ENCODE measurements at places on chromosomes 1 and 21.
A peak's percentile ranks its signal among the peaks of the same experiment; 100 is the strongest.

- DNase-seq: no peak
These were observed 73.4 kb downstream of the CEP350 start for GRCh38 chr1:180027949-180028445.

DNA sequence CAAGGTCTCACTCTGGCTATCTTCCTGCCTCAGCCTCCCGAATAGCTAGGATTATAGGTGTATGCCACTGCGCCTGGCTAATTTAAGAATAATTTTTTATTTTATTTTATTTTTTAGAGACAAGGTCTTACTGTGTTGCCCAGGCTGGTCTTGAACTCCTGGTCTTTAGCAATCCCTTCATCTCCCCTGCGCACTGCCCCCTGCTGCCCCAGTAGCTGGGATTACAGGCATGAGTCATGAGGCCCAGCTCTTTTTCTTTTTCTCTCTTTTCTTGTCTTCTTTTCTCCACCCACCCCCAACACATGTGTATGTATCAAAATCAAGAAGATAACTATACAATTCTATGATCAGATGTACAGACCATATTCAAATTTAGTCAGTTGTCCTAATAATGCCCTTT lies 87.2 kb downstream of the PEX14 start:
- no peak for DNase-seq

- DNase-seq: no peak
These were observed 120.6 kb downstream of the MAB21L3 start for GRCh38 chr1:116231752-116232151.

GRCh38 chr21:45516071-45516670 lies 26.1 kb downstream of the SLC19A1 start:
- DNase-seq: no peak

DNA sequence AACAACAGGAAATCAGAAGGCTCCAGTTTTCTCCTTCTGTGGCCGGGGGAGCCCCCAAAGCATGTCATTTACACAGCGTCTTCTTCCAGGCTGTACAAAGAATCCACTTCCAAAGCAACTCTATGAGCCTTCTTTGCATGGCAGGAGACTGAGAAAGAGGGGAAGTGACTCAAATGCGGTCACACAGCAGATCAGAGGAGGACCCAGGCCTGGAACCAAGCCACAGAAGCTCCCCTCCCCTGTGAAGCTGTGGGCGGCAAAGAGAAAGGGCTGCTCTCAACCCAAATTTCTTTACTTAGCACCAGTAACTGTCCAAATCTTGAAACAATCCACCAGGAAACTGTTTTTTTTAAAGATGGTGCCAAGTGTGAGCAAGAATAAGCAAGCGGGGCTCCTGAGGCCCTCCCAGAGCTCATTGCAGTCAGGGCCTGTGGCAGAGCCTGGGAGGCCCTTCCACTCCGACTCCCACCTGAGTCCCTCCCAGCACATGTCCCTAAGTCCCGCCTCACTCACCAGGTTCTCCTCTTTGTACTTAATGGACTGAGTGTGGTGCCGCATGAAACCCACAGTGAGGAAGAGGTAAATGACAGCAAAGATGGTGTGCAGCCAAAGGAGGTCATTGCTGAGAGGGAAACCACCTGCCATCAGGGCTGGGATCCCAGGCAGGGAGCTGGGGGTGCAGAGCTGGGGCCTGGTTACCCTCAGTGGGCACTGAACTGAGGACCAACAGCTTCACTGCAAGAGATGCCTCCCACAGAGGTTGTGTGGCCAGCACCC lies 15.9 kb downstream of the TMEM63A start:
- DNase-seq: peak; percentile 44

GRCh38 chr1:116933606-116934515 lies 24.1 kb downstream of the PTGFRN start:
- DNase-seq: no peak

- no peak for DNase-seq
These were observed 20.4 kb upstream of the KIF14 start for GRCh38 chr1:200640963-200641401.

DNA sequence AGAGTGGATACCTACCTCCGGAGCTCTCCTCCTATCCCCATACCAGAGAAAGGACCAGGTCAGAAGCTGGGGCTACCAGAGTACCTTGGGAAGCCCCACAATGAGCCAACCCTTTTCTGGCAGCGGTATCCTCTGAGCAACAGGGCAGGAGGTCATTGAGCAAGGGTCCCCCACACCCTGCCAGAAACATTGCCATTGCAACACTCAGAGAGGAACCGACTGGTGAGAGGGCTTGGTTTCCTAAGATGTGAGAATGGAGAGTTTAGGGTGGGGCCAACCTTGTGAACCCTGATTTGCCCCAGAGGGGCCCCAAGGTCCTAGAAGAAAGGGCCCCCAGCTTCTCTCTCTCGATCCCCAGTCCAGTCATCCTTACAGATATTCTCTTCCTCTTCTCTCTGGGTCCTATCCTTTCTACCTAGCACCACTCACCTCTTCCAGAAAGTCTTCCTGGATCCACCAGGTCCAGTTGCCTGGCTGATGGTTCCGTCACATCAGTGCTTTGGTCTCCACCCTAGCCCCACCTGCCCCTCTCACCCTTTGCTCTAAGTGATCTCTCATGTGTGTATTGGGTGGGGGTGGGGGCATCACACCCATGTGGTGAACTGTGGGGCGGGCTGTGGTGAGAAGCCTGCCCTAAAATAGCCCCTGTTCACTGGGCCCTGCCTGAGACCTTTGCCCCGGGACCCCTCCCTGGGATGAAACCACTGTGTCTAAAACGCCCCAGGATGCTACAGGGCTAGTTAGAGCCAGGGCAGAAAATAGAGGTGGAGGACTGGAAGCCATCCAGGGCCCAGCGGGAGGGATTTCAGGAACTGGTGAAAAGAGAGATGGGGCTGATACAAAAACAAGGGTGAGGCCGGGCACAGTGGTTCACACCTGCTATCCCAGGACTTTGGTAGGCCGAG lies 8.7 kb downstream of the FGR start:
- no peak for DNase-seq

GRCh38 chr1:85490270-85490985 lies 25.5 kb upstream of the DDAH1 start:
- no peak for DNase-seq

DNA sequence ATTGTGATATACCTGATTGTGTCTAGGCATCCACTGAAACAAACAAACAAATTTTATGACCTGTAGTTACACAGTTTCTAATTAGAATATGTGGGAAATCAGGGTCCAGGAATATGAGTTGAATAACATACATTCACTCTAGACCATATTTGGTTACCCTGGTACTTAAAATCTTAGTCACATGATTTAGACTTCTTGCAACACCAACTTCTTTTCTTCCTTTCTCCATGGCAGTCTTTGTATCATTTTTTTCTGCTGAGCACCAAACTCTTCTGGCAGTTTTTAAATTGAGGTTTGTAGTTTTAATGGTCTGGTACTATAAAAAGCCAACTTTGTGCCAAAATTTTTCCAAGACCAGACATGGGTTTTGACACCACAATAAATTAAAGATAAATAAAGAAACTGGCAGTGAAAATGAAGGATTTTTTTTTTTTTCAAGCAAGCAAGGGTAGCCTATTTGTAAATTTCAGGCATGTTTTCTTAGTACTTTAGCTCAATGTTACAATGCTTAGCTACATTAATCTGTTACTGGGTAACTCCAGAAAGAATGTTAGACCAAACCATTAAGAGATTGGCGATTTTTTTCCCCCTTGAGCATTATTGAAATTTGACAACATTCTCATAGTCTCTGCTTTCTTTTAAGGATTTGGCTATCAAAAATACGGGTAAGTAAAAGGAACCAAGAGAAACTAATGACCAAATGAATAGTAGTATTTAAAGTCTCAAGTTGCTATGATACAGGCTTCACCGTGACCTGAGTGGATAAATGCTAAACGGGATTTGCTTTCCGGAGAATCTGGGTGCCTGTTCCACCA lies 108.5 kb downstream of the NFIA start:
- no peak for DNase-seq

DNA sequence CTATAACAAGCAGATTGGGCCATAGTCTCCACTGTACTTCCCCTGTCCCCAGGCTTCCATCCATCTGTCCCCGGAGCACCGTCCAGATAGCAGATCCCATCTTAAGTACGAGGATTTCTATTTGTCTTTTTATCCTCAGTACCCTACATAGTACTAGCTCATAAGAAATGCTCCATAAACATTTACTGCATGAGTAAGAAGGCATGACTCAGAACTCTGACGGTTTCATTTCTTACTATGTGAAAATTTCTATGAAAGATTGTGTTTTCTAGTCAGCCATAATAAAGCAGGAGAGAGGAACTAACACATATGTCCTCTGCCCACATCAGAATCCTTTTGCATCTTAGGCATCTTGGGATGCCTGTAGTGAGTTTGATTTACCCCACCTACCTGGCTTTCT lies 49.5 kb downstream of the CHD1L start:
- DNase-seq: peak; percentile 66

DNA sequence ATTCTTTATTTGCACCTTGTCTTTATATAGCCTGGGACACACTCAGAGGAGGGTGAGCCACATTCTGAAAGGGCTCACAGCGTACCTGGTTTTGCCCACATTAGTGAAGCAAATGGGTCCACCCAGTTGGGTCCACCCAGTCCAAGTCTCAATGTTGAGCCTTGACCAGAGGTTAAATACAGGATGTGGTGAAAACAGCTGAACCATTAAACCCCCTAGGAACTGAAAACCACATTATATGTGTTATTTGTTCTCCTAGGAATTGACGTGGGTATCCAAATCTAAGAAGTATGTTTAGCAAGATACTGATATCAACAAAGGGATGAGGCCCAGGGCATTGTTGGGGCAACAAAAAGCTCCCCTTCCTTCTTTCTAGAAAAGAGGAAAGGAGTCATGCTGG lies 83.8 kb downstream of the SETD4 start:
- no peak for DNase-seq

- peak; percentile 100 for DNase-seq
These were observed 6.2 kb upstream of the ANKRD35 start for GRCh38 chr1:145891587-145892485.

DNA sequence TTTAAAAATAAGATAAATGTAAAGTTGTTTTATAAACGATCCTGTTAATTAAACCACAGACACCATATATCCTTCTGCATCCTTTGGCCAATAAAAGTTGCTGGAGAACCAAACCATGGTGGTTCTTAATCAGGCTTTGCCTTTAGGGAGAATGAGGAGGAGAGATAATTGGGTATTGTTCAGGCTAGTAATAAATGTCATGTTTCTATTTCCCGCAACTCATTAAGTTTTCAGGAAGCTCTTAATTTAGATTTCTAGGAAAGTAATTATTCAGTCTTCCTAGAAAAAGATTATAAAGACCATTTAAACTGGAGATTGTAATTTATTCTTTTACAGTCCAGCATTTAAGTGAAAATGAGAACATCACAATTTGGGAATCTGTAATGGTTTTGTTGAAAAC lies 34.5 kb downstream of the RAB4A start:
- no peak for DNase-seq

GRCh38 chr1:6870086-6870485 lies 84.8 kb downstream of the CAMTA1 start:
- DNase-seq: no peak

DNA sequence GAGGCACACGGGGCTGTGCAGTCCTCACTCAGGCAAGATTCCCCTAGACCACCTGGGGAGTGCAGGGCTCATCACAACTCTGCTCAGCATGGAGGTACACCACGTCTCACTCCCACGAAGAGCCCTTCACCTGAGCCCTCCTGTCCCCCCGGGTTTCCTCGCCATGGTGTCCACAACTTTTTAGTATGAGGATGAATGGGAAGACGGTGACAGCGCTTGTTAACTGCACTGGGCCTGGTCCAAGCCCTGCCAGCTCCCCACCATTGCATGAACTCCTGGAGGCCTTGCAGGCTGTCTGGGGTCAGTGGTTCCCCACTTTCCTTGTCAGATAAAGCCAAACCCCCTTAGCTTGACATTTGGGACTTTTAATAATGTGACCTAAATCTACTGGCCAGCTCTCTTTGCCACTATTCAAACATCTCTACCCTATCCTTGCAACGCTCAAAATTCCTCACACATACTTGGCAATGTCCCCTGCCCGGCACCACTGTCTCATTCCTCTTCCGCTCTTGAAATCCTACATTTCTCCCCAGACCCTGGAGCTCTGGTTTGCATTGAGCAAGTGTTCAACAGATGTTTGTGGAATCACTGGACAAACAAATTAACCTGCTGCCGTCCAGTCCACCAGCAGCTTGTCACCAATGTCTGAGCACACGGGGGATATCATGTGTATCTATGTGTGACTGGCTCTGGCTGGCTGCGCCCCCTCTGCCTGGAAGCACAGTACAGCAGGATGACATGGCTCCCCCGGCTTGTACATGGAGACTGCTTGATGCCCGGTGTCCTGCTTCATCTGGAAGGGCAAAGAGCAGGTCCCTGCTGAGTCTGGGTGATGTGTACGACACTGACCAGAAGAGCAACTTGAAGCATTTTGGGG lies 11.2 kb downstream of the TMEM9 start:
- no peak for DNase-seq

- no peak for DNase-seq
These were observed 434.0 kb upstream of the NR5A2 start for GRCh38 chr1:199593475-199593874.

DNA sequence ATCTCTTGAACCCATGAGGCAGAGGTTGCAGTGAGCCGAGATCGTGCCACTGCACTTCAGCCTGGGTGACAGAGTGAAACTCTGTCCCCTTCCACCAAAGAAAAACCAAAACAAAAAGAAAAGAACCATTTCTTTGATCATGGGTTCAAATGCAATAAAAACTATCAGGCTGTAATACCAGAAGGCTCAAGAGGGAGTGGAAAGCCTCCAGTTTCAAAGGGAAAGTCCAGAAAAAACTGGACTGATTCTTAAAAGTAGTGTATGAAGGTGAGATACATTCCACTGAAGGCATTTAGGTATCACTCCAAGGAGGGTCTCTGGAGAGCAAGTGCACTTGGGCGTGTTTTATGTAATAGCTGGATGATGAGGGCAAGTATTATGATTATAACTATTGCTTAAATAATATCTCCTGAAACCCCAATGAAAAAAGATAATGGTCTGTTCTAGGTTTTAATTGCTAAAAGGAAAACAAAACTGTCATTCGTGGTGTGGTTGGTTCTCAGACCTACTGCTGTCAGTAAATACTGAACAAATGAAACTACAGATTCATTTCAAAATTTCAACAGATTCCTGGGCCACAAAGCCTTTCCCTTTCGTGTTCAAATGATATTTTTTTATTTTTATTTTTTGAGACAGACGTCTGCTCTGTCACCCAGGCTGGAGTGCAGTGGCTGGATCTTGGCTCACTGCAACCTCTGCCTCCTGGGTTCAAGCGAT lies 6.0 kb upstream of the CAMTA1 start:
- DNase-seq: no peak

DNA sequence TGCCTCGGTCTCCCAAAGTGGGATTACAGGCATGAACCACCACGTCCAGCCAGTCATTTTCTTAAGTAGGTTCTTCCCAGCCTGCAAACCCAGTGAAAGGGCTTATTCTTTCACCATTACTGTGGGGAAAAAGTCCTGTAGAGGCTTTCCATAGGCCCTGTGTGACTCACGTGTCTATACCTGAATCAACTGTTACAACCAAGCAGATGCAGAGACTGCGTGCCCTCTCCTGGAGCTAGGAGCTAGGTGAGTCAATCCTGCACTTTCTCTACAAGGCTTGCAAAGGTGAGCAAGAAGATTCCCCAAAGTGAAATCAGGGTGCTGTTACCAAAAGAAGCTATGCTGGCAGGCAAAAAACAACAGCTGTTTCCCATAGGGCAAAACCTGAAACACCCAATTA lies 13.8 kb upstream of the MPZL1 start:
- DNase-seq: no peak

- no peak for DNase-seq
These were observed 215.5 kb upstream of the USP25 start for GRCh38 chr21:15514073-15514946.

Measured in RCC 7860 (cell line).